Progenitor cell of endocrine pancreas (in vitro differentiated cells): ENCODE measurements at places on chromosomes 1 and 21.

- no peak for DNase-seq
These were observed 17.6 kb downstream of the PGBD2 start for GRCh38 chr1:248923352-248924338.

DNA sequence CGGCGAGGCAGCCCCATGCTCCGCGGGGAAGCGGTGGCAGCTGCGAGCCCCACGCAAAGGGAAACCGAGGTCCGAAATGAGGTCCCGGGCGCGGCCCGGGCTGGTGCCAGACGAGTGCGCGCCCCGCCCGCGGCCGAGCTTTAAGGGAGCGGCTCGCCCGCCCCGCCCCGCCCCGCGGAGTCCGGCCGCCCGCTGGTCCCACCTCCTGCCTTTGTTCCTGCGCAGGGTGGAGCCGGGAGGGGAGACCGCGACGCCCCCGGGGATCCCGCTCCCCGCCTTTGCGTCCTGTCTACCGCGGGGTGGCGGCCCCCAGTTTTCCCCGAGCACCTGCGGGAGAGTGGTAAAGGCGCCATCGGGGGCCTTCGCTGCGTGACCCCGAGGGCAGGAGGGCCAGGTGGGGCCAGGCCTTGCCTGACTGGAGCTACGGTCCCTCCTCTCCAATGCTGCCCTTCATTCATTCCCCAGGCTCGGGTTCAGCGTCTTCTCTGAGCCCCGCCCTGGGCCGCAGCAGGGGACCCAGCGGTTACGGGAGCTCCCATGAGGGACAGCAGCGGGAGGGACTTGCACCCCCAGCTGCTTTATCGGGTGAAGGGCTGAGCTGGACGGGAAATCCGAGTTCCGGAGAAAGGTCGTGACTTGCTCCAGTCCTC, at the start of gene HES2:
HES2 (minus strand) TSS at position 116 of the 650 bp plus-strand sequence; CDS start at position 17, 99 bp downstream.
- DNase-seq: no peak

GRCh38 chr1:41354956-41355355, 6.3 kb upstream of the FOXO6 start:
- no peak for DNase-seq

DNA sequence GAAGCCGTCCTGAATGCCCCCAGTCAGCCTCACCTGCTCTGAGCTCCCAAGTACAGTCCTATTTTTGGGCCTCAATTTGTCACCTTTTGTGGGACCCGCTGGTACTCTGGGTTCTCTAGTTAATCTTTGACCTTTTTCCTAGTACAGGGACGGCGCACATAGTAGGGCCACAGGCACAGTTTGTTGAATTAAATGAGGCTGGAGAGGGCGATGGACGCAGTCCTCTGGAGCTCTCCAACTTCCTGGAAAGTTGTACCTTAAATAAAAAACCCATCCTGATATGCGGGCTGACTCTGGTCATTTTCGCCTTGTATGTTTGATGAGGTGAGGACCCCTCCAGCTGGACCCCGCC, 4.8 kb downstream of the FAM110D start:
- DNase-seq: no peak

DNA sequence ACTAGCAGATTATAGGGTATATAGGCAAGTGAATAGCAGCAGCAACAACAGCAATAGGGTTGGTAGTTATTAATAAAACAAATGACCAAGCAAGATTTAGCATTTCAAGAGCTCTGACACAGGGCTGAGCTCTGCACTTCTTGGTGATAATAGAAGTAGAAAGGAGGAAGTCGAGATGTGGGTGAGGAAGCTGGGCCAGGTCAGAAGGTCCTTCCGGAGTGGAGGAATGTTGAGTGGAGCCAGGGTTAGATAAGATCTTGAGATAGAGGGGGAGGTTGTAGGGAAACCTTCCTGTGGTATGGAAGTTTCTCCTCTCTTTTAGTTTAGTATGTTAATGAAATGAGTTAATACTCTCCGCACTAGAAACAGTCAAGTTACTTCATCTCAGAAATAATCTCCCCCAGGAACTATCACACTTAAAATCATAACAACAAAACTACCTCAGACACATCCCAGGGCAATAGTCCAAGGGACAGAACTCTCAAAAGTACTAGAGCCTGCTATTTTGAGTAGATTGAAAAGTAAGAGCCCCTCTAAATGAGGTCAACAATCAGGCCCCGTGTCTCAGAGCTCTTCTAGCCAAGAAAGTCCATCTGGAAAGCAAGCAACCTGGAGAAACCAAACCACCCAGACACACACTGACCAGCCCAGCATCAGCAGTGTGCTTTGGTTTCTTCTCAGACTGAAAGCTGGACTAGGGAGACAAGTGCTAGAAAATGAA, 45.4 kb upstream of the ATP1B1 start:
- no peak for DNase-seq

DNA sequence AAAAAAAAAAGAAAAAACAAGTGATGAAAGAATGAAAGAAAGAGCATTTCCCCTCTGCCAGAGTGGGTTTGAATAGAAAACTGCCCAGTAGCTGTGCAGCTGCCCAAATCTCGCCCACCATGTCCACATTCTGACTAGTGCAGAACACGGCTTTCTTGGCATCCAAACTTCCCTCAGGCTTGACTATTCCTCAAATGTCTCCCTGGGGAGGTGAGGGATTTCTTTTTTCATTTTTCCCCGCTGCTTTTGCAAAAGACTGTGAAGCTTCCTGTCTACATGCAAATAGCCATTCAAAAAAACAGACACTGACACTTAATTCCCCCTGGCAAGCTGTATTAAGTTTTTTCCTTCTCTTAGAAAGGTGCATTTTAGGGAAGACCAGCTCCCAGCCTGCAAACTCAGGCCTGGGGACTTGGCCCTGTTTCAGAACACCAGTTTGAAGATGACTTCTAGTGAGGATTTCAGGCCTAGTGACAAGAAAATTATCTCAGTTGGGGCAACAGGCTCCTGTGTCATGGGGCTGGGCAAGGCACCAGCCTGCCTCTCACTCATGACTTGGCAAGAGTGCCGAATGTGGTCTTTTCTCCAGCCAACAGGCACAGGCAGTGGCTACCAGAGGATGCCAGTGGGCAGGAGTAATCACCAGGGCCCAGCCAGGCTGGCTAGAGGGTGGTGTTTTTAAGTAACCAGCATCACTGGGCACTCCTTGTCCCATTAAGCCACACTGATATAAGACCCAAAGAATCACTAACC, 178.1 kb upstream of the NFIA start:
- no peak for DNase-seq

DNA sequence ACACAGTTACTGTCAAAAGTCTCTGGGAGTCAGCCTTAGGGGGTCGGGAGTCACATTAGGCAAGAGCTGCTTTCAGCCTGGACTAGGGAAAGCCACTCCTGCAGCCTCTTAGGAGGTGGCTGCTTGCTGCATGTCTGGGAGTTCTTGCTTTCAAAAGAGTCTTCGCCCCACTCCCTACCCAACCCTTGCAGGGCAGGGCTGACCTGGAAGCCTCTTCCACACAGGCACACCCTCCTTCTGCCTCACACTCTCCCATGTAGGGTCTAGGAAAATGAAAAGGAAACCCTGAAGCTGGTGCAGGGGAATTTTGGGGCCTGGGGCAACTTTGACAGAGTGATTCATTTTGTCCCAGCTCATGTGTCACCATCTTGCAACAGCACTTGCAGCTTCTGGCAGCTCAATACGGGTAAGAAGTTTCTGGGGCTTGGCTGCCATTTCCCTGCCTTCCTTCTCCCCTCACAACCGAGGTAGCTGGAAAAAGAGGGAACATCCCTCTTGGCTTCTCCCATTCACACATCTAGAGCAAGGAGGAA, 37.3 kb downstream of the KCND3 start:
- DNase-seq: no peak

DNA sequence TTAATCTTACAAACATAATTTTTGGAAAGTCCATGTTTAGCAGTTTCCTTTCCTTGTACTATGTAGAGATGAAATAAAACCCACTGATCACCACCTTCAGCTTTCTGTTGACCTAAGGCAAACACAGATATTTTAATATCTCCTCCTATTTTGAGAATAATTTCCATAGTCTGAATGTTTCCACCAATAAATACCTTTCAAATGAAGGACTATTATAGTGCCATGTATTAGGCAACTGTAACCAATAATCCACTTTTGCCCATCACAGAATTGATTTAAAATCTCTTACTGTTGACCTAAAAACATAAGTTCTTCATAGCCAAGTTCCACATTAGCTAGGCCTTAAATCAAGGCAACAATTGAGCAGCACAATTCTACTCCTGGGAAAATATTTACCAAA, 1.8 kb downstream of the CDC42BPA start:
- no peak for DNase-seq

DNA sequence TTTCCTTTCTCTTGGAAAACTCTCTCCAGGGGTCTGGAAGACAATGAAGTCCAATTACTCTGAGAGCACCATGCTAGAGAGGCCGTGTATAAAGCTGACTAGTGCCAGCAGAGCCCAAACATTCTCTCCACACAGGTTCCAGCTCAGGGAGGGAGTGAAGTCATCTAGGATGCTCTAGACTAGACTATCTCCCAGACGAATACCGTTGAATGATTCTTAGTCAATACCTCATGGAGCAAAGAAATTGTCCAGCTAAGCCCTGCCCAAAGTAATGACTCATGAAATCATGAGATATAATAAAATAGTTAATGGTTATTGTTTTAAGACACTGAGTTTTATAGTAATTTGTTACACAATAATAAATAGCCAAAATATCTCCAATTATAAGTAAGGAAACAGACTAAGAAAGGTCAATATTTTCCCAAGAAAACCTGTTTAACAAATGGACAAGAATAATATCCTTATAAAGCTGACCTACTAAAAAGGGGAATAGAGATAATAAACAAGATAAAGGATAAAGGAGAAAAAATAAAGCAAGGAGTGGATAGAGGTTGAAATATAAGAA, 163.9 kb upstream of the LRRC7 start:
- no peak for DNase-seq

DNA sequence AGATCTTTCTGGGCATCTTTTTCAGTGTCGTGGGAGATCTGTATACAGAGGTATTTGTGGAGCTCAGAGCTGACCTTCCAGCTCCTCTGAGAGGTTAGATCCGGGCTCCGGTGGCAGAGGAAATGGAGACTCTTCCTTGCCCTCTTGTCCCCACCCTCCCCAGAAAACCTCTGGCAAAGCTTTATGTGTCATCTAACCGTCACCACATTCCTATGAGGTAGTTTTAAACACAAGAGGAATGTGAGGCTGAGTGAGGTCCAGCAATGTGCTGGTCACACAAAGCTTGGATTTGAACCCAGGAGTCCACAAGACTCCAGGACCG, 1.2 kb downstream of the CD160 start:
- no peak for DNase-seq
